ENCODE measurements at places on chromosomes 6 and 20. TPM values are rescaled to one million over a fixed set of nuclear protein-coding genes. Genes with fewer than 3 reads are reported as not detected.

DNA sequence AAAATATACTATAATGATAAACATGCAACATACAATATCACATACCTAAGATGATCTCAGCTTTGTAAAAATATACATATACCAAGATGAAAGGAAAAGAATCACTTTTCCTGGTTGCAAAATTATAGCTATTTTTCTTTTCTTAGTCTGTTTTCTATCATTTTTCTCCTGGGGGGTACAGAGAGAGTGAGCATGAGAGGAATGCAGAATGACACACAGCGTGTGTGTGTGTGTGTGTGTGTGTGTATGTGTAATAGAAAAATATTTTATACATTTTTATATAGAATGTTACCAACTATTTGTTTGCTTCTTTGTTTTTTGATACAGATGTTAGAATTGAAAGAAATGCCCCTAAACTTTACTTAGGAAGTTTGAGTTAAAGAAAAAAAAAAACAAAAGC lies 64.3 kb downstream of the FAM83B start:
- H3K4me1 ChIP-seq, result no peaks in the 10 kb centered on the region
- H3K36me3 ChIP-seq, result no peaks in the 10 kb centered on the region
- no peak overlapping the region for H3K27ac ChIP-seq
- no peak overlapping the region for H3K4me3 ChIP-seq

- H3K4me1 ChIP-seq, result peaks cover 8% of the 10 kb centered on the region
- H3K36me3 ChIP-seq, result no peaks in the 10 kb centered on the region
- peak overlapping the region; percentile 50 for H3K27ac ChIP-seq
- no peaks in the 10 kb centered on the region for H3K27me3 ChIP-seq
Observed at GRCh38 chr6:134063121-134063965, 10.9 kb upstream of the SLC2A12 start.

DNA sequence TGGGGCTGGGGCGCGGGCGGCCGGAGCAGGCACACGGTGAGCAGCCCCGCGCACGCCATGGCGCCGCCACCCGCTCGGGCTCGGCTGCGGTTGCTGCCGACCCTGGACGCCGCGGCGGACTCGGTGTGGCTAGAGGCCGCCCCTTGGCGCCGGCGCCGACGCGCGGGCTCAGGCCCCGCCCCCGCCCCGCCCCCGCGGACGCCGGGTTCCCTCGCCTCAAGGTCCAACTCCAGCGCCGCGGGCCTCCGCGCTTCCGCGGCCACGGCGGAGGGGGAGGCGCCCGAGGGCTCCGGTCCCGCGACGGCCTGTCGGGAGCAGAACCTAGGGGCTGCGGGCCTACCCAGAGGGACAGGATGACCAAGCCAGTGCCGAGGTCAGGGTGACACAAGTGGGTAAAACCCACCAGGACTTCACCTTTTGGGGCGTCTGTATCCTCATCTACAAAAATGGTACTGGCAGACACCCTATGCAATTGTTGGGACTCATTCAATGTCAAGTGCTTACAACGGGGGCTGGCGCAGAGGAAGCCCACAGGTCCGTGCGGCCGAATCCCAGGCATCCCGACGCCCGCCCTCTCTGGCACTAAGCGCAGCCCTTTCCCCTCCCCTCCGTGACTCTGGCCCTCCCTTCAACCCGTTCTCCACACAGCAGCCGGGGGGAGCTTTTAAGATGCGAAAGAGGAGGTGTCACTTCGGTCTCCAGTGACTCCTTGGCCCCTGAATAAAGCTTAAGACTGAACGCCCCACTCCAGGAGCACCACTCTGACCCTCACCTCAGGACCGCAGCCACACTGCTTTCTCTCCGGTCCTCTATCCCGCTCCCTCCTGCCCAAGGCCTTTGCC lies at the start of gene NECAB3:
TSS of gene NECAB3 (minus strand) at position 135 of the 842 bp plus-strand sequence. CDS start at position 59, 76 bp downstream.
- no peaks in the 10 kb centered on the region for H3K36me3 ChIP-seq
- peak within 1 kb of the TSS; percentile 94 for H3K27ac ChIP-seq
- peaks cover 18% of the 10 kb centered on the region for H3K4me1 ChIP-seq
- H3K27me3 ChIP-seq, result no peaks in the 10 kb centered on the region
- DNase-seq, result peak; percentile 66

The CLPSL2 gene
- not detected for total RNA-seq

GRCh38 chr6:112931832-112932231 lies 584.7 kb downstream of the RFPL4B start:
- H3K36me3 ChIP-seq, result no peaks in the 10 kb centered on the region
- H3K4me1 ChIP-seq, result no peaks in the 10 kb centered on the region
- no peaks in the 10 kb centered on the region for H3K27me3 ChIP-seq
- no peak for DNase-seq
- H3K4me3 ChIP-seq, result no peak overlapping the region
- H3K27ac ChIP-seq, result no peak overlapping the region

GRCh38 chr20:25216199-25216945 lies 20.9 kb downstream of the ENTPD6 start:
- no peak overlapping the region for H3K27ac ChIP-seq
- peaks cover 12% of the 10 kb centered on the region for H3K4me1 ChIP-seq
- H3K4me3 ChIP-seq, result no peak overlapping the region
- peaks cover 66% of the 10 kb centered on the region for H3K36me3 ChIP-seq
- DNase-seq, result no peak

DNA sequence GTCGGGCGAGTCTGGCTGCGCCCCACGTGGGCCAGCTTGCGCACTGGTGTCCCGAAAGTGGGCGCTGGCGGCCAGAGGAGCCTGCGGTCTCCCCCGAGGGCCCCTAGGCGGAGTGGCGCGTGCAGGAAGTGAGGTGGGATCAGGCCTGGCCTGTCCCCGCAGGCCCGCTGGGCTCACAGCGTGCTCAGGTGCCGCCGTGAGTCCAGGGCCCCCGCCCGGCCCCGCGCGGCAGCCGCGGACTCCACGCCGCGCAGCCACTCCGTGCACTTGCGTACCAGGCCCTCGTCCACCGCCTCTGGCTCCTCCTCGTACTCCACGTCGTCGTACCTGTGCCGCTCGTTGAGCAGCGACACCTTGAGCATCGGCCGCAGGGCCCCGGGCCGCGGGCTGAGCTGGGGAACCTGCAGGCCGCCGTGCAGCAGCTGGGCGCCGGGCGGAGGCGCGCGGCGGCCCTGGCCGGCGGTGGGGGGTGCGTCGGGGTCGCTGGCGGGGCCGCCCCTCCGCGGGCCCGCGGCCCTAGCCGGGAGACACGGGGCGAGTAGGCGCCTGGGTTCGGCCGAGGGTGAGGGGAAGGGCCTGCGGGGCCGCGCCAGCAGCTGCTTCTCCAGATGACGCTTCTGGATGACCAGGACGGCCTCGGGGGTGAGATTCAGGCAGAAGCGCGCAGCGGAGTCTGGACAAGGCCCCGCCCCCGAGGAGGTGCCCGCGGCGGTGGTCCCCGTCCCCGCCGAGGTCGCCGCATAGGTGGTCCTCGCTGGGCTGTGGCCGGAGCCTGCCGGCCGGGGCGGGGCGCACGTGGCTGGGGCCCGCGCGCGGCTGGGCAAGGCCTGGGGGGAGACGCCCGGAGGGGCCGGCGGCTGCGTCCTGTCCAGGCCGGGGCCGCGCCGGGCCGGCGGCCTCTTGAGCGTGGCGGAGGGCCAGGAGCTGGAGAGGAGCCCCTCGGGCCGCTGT lies 835 bp downstream of the PRR18 start:
- peaks cover 32% of the 10 kb centered on the region for H3K27me3 ChIP-seq
- peak overlapping the region; percentile 51 for H3K4me3 ChIP-seq
- H3K4me1 ChIP-seq, result peaks cover 3% of the 10 kb centered on the region

GRCh38 chr6:89323511-89323971 lies 8.4 kb upstream of the GABRR2 start:
- no peaks in the 10 kb centered on the region for H3K4me1 ChIP-seq
- no peak overlapping the region for H3K4me3 ChIP-seq
- no peak for DNase-seq
- H3K36me3 ChIP-seq, result no peaks in the 10 kb centered on the region
- H3K27me3 ChIP-seq, result no peaks in the 10 kb centered on the region

The DUSP15 gene
- not detected for total RNA-seq

The RIPOR2 gene
- total RNA-seq, result 5.2 TPM

- no peaks in the 10 kb centered on the region for H3K36me3 ChIP-seq
- H3K4me1 ChIP-seq, result no peaks in the 10 kb centered on the region
- no peak for DNase-seq
- no peak overlapping the region for H3K4me3 ChIP-seq
- no peaks in the 10 kb centered on the region for H3K27me3 ChIP-seq
Observed at GRCh38 chr20:6673071-6673470, 94.4 kb upstream of the BMP2 start.

The SLC35F1 gene
- 0.13 TPM for total RNA-seq

The MYL9 gene
- 17.1 TPM for total RNA-seq

GRCh38 chr20:57118107-57118769 lies 148.2 kb downstream of the BMP7 start:
- H3K27ac ChIP-seq, result no peak overlapping the region
- no peak for DNase-seq
- H3K4me1 ChIP-seq, result no peaks in the 10 kb centered on the region
- no peaks in the 10 kb centered on the region for H3K27me3 ChIP-seq

The HTR1B gene
- total RNA-seq, result not detected

GRCh38 chr6:54255886-54256285 lies 52.4 kb upstream of the TINAG start:
- H3K4me1 ChIP-seq, result peaks cover 48% of the 10 kb centered on the region
- no peak for DNase-seq
- no peaks in the 10 kb centered on the region for H3K36me3 ChIP-seq
- no peak overlapping the region for H3K4me3 ChIP-seq
- H3K27ac ChIP-seq, result peak overlapping the region; percentile 82

GRCh38 chr20:46751856-46752255 lies 42.4 kb downstream of the SLC2A10 start:
- H3K27me3 ChIP-seq, result peaks cover 5% of the 10 kb centered on the region
- H3K36me3 ChIP-seq, result no peaks in the 10 kb centered on the region
- no peak for DNase-seq
- H3K4me3 ChIP-seq, result no peak overlapping the region
- H3K4me1 ChIP-seq, result no peaks in the 10 kb centered on the region
- no peak overlapping the region for H3K27ac ChIP-seq

GRCh38 chr20:36199345-36200257 lies 36.7 kb upstream of the AAR2 start:
- peak; percentile 74 for DNase-seq
- no peaks in the 10 kb centered on the region for H3K27me3 ChIP-seq
- H3K4me1 ChIP-seq, result peaks cover 4% of the 10 kb centered on the region
- no peaks in the 10 kb centered on the region for H3K36me3 ChIP-seq
- no peak overlapping the region for H3K27ac ChIP-seq

- H3K4me1 ChIP-seq, result peaks cover 19% of the 10 kb centered on the region
- no peaks in the 10 kb centered on the region for H3K36me3 ChIP-seq
- no peak for DNase-seq
- no peak overlapping the region for H3K27ac ChIP-seq
- H3K27me3 ChIP-seq, result no peaks in the 10 kb centered on the region
Observed at GRCh38 chr6:107786179-107786578, 37.9 kb downstream of the SCML4 start.

- DNase-seq, result no peak
- no peaks in the 10 kb centered on the region for H3K36me3 ChIP-seq
- no peaks in the 10 kb centered on the region for H3K4me1 ChIP-seq
- no peak overlapping the region for H3K4me3 ChIP-seq
Observed at GRCh38 chr6:6593867-6594468, 5.4 kb downstream of the LY86 start.

The RAB5IF gene
- total RNA-seq, result 768 TPM

- H3K36me3 ChIP-seq, result no peaks in the 10 kb centered on the region
- no peak overlapping the region for H3K27ac ChIP-seq
- H3K27me3 ChIP-seq, result no peaks in the 10 kb centered on the region
- H3K4me1 ChIP-seq, result no peaks in the 10 kb centered on the region
Observed at GRCh38 chr6:100353276-100354015, 111.3 kb downstream of the SIM1 start.

DNA sequence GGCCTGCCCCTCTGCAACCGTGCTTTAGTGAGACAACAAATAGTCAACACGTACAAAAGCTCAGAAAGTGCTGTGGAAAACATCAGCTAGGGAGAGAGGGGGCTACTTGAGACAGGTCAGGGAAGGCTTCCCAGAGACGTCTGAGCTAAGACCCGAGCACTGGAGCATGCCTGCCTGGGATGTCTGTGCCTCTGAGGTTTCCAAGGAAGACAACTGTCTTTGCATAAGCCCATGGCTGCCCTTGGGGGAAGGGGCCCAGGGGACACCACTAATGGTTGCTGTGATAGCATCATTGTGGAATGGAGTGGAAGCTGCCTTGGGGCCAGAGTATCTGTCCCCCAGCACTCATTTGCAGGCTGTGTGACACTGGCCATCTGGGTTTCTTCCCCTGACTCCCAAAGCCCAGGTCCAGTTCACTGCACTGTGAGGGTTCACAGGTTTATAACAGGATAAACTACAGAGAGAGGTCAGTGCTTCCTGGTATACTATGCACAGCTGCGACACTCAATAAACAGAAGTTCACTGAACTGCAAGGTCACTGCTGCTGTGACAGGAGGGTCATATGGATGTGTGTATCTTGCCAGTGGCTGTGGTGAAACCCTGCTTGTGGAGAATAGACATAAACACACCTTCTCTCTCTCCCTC lies 1.5 kb upstream of the ARFGEF2 start:
- H3K36me3 ChIP-seq, result no peaks in the 10 kb centered on the region
- H3K4me1 ChIP-seq, result peaks cover 26% of the 10 kb centered on the region
- no peak for DNase-seq
- no peaks in the 10 kb centered on the region for H3K27me3 ChIP-seq
- no peak overlapping the region for H3K4me3 ChIP-seq

DNA sequence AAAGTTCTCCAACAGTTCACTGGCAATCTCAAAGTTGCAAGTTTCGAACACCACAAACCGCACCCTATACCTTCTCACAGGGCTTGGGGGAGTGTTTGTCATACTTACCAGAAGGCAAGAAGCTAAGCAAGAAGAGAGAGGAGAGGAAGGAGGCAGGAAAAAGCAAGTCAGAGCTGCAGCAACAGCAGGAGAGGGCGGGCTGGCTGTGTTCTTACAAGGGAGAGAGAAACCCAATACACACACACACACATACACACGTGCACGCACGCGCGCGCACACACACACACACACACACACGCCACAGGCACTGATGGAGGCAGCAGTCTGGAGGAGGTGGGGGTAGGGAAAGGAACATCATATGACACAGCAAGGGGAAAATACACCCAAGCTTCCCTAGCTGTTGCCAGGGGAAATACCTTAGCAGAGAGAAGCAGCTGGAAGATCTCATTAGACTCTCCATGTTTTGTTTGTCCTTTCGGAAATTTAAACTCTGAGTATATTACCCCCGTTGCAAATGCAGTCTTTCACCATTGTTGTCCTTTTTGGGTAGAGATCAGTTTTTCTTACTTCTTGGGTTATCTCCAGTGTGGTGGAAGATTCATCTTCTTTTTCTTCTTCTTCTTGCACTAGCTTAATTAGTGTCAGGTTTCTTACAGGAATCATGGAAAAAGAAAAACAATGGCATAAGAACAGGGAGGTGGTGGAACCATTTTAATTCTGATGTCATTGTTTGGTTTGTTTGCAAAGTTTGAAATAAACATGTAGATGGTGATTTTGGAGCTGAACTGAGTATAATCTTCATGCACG lies at the start of gene TXLNB:
TSS of gene TXLNB (minus strand) at position 186 of the 807 bp plus-strand sequence. CDS start 3,099 bp downstream, outside the sequence.
- peak within 1 kb of the TSS; percentile 94 for H3K27ac ChIP-seq
- peaks cover 32% of the 10 kb centered on the region for H3K4me1 ChIP-seq
- peak; percentile 97 for DNase-seq

The FOXS1 gene
- total RNA-seq, result not detected

- DNase-seq, result no peak
- no peak overlapping the region for H3K27ac ChIP-seq
- H3K27me3 ChIP-seq, result no peaks in the 10 kb centered on the region
- no peaks in the 10 kb centered on the region for H3K4me1 ChIP-seq
Observed at GRCh38 chr20:19649041-19649440, 109.0 kb upstream of the RIN2 start.

- no peaks in the 10 kb centered on the region for H3K36me3 ChIP-seq
- no peak for DNase-seq
- H3K27ac ChIP-seq, result no peak overlapping the region
- H3K4me3 ChIP-seq, result no peak overlapping the region
- no peaks in the 10 kb centered on the region for H3K27me3 ChIP-seq
Observed at GRCh38 chr20:58978351-58979190, 2.5 kb upstream of the NELFCD start.

All from gastrocnemius medialis (tissue), 4 donors.